Stimulated activated CD8-positive, alpha-beta memory T cell treated with anti-CD3 and anti-CD28 coated beads, Interleukin-12 subunit alpha, Interleukin-12 subunit beta, amount 100 ng/mL, for 1 hour (primary cell): ENCODE measurements at places on chromosomes 7 and 10.

- no peak for DNase-seq
Observed at GRCh38 chr10:27564398-27564797, 60.3 kb downstream of the RAB18 start.

- DNase-seq, result no peak
Observed at GRCh38 chr7:29843093-29843492, 36.8 kb downstream of the WIPF3 start.

- no peak for DNase-seq
Observed at GRCh38 chr7:139246905-139247304, 15.9 kb downstream of the UBN2 start.

DNA sequence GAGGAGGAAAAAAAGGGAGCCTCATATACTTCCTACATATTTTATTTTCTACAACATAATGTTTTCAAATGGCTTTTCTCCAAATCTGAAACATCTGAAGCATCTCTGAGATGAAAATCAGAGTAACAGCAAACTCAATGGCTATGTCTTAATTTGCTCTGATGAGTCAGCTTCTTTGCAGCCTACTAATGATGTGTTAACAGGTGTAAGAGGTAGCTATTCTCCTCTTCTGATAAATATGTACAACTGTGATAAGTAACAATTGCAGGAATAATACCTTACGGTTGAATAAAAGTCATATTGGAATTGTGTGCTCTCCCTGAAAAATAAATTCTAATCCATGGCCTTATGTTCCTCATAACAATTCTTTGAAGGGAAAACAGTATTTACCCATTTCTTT, 45.2 kb downstream of the GNAT3 start:
- no peak for DNase-seq

DNA sequence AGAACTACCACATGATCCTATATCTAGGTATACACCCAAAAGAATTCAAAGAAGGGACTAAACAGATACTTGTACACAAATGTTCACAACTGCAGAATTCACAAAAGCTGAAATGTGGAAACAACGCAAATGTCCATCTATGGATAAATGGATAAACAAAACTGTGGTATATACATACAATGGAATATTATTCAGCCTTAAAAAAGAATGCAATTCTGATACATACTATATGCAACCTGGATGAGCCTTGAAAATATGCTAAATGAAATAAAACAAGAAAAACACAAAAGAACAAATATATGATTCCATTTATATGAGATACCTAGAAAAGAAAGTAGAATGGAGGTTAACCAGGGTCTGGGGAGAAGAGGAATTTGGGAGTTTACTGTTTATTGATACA, 7.2 kb downstream of the FAM133B start:
- no peak for DNase-seq

GRCh38 chr7:45036796-45037195, 36.8 kb downstream of the CCM2 start:
- no peak for DNase-seq

- DNase-seq, result no peak
Observed at GRCh38 chr7:83130623-83131545, 31.8 kb downstream of the PCLO start.

DNA sequence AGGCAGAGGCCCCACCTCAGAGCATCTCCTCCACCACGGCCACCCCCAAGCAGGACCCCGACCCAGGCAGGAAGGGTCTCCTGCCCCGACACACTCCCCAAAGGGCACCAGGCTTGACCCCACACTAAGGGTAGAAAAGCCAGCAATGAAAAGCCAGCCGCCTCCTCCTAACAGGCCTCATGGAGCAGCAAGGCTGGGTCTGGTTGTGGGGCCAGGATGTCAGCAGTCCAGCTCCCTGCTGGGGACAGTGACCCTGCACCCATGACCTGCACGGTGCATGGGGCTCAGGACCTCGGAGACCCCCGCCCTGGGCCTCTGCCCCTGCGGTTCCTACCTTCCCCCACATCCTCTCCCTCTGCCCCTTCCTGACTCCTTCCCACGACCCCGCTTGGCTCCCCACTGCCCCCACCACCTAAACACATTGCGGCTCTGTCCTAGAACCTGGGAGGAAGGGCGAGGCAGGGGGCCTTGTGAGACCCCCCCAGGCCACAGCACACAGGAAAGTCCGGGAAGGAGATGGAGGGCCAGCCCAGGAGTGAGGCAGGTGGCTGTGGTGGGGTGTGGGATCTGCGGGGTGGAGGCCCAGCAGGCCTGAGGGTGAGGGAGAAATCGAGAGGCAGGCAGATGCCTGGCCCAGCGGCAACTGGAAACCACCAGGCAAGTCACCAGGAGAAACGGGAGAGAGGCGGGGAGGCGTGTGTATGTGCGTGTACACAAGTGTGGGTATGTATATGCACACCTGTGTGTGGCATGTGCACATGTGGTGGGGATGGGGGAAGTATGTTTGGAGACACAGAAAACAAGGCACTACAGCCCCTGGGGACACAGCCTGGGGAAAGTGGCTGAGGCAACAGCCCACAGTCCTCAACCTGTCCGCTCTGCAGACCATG, 229.9 kb downstream of the MAD1L1 start:
- DNase-seq, result no peak

DNA sequence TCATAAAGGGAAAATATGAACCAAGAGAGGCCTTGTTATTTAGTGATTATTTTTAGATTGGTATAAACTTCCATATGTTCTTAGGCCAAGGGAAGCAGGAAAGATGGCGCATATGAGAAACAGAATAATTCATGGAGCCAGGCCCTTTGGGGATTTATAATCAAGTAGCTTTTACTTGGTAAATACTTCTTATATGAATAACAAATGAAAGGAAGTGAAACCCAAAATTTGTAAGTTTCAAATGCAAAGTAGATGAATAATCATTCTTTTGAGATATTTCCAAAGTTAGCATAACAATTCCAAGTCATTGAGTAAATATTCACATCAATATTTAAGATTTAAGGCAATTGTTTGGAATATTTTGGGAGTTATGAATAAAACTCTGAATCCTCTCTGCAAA, 13.9 kb upstream of the OPTN start:
- DNase-seq, result no peak

GRCh38 chr7:32039000-32039756, 31.0 kb downstream of the PDE1C start:
- DNase-seq, result no peak

- no peak for DNase-seq
Observed at GRCh38 chr10:97000487-97001182, 168.5 kb downstream of the LCOR start.

GRCh38 chr7:95092324-95092723, 184.9 kb downstream of the PPP1R9A start:
- no peak for DNase-seq

GRCh38 chr7:22194658-22195273, 162.2 kb downstream of the RAPGEF5 start:
- no peak for DNase-seq

GRCh38 chr10:3782451-3783315, 2.3 kb downstream of the KLF6 start:
- DNase-seq, result peak; percentile 47

GRCh38 chr7:80679921-80680907, 41.8 kb downstream of the CD36 start:
- no peak for DNase-seq

DNA sequence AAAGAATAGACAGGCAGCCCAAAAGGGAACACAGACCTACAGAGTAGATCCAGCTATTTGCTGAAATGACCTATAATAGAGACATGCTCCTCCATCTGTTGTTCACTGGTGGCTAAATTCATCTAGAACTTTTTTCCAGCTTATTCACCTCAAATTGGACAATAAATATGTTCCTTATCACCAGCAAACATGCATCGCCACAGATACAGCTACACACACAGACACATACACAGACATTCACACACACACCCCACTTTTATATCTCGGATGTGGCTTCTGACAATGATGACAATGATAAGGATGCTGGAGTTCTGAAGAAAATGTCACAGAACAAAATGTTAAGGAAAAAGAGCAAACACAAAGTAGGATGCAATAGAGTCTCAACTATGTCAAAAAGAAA, 175.4 kb downstream of the LSM5 start:
- DNase-seq, result no peak

GRCh38 chr10:79947083-79947415, 1.9 kb downstream of the SFTPD start:
- DNase-seq, result no peak

DNA sequence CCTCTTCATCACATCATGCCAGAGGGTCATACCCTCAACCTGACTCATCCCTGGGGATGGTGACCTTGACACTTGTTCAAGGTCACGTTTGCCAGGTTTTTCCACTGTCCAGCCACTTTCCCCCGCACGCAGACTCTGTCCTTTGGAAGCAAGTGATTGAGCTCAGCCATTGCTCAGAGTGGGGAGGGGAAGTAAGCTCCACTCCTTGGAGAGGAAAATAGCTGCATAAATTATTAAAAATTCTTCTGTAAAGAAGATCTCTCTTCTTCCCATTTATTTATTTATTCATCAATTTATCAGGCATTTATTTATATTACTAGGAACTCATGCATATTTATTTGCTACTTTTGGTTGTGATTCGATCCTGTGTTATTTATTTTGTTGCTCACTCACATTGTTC, 88.0 kb downstream of the GLRX3 start:
- DNase-seq, result no peak

GRCh38 chr10:127216274-127216673, 19.9 kb upstream of the INSYN2A start:
- no peak for DNase-seq

DNA sequence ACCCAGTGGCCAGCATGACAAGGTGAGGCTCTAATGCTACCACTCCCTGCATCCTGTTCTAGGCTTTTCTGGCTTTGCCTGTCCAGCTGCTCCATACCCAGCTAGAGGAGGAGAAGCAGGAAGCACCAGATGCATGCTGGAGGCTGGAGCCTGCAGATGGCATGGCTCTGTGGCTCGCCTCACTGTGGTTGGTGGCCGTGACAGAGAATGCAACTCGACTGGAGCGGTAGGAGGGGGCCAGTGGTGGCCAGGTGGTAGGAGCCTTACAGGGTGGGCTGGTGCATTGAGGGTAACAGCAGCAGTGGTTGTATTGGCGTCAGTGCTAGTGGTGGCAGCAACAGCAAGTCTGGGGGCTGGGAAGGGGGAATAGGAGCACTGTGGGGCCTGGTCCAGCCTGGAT, 128.6 kb downstream of the ZNF248 start:
- DNase-seq, result no peak

GRCh38 chr10:22655312-22655981, 58.9 kb downstream of the PIP4K2A start:
- no peak for DNase-seq

DNA sequence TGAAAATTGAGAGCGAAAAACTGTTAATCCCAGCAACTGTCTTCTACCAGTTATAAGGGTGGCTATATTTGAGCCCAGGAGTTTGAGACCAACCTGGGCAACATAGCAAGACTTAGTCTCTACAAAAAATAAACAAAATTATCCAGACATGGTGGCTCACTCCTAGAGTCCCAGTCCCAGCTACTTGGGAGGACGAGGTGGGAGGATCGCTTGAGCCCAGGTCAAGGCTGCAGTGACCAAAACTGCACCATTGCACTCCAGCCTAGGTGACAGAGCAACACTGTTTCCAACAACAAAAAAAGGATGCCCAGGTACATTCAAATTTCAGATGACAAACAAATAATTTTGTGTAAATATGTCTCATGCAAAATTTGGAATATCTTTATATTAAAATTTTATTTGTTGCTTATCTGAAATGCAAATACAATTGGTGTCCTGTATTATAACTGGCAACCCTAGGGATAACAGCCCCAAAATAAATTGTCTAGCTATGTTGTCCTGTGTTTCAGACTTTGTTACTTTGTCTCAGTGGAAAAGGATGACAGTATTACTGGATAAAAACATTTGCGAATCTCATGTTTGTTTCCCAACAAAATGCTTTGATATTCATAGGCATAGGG, 26.7 kb downstream of the FAM171A1 start:
- DNase-seq, result no peak

DNA sequence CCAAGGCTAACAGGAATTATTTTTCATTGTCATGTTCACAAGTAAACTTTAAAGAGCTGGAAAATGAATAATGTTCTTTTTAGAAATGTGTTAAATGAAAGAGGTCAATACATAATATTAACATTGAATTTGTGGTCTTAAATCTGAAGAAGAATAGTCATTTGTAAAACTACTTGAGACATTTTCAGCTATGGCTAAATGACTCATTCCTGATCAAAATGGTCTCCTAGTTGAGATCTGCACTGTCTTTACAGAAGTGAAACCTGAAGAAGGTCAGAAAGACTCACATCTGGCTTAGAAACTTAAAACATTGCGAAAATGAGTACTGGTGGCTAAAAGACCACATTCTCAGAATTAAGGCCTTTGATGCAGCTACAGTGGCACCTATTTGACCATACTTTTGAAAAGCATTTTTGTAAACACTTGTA, 5.9 kb downstream of the PIK3CG start:
- no peak for DNase-seq

DNA sequence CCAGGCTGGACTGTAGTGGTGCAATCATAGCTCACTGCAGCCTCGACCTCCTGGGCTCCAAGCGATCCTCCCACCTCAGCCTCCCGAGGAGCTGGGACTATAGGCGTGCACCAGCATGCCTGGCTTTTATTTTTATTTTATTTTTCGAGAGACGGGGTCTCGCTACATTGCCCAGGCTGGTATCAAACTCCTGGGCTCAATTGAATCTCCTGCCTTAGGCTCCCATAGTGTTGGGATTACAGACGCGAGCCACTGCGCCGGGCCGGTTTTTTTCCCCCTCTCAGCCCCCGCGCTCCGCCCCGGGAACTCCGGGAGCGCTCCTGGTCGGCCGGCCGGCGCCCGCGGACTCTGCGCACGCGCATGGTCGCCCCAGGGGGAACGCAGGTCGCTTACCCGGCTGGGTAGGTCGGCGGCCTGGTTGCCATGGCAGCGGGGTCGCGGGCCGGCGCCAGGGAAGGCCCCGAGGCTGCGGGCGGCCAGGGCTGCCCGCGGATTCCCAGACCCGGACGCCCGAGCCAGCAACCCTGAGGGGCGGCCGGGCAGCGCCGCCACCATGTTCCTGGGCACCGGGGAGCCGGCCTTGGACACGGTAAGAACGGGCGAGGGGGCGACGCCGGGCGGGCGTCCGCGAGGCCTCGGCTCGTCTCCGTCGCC, at the start of gene IQCE:
TSS of gene IQCE (plus strand) at position 351 of the 654 bp plus-strand sequence. CDS start at position 554, 203 bp downstream.
- peak; percentile 84 for DNase-seq

DNA sequence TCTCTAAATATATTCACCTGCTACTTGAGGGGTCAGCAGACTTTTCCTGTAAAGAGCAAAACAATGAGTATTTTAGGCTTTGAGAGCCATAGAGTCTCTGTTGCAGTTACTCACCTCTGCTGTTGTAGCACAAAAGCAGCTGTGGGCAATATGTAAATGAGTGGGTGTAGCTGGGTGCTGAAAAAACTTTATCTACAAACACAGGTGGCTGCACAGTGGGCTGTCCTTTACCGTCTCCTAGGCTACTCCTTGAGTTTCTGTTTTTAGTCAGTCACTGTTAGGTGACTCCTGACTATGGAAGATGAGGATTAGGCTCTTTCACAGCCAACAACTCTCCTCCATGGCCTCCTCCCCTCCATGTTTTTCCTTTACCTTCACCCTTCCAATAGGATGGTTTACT, 286.1 kb upstream of the C7orf33 start:
- no peak for DNase-seq

DNA sequence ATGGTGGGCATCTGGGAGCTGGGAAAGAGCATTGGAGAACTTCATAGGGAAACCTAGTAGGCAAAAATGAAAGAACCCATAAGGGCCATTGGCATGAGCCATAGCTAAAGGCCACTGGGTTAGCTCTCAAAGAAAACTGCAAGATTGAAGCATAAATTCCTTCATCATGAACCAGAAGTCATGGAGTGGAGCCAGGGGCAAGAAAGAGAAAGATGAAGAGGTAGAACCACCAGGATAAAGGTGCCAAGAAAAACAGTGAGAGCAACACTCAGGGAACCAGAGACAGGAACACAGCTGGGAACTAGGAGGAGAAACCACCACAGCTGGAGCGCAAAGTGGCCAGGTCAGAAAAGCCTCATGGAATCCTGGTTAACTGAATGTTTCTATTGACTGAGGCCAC, 11.5 kb upstream of the SGMS1 start:
- DNase-seq, result no peak
